Activated T-helper 1 cell treated with anti-CD3 and anti-CD28 coated beads, Interleukin-2, amount 50 U/mL, for 16 hours (primary cell): ENCODE measurements at places on chromosomes 7 and 10.

DNA sequence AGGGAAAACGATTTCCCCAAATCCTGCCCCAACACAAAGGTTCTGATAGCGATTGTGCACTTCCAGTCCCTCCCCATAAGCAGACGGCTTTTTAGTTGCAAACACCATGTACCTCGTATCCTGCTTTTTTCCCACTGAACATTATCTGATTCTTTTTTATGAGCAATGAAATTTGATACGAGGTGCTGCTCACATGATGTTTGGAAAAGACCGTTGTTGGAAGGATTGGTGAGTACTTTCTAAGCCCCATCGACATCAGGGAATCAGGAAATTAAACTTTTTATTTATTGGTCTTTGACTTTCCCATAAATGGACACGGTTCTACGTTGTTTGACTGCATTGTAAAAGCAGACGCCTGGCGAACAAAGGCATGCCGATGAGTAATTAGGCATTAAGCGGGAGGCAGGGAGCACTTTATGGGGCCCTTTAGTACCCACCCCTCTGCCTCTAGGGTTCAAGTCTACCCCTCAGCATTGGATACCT lies 49.4 kb downstream of the TEX36 start:
- no peak for DNase-seq

DNA sequence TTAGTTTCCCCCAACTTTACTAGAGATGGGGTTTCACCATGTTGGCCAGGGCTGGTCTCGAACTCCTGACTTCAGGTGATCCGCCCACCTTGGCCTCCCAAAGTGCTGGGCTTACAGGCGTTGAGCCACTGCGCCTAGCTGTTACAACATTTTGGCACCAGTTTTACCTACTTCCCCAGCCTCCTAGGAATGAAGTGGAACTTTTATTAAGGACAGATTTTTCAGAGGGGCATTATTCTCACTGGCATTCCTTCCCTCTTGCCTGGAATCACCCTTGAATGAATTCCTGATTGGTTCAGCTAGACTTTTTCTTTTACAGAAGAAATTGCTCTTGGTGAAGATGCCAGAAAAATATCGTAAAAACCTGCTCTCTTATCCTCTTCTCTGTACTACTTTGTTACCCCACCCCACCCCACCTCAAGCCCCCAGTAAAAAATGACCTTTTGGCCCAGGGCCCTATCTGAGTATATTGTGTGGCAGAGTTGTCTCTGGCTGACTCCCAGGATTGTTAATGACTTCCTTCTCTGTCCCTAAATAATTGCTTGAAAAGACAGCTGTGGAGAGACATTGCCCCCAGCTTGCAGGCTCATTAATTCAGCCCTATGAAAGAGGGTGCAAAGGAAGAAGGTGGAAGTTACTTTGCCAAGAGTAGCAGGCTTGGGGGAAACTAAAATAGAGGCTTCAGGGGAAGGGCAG lies 189.6 kb downstream of the AUTS2 start:
- no peak for DNase-seq

DNA sequence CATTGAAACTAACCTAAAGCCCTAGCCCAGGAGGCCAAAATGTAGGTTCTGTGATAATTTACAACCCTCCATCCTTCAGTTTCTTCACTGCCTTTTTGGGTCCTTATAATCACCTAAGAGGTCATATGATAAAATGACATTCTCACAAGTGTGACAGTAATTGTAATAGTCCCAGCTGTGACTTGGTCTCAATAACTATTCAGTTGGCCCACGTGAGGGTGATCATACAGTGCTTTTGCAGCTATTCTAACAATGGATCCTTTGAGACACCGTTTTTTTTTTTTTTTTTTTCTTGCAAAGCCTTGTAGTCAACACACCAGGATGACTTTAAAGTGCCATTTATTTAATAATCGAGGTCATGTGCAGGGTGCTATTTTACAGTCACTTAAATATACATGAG lies 760.0 kb downstream of the PHTF2 start:
- no peak for DNase-seq

DNA sequence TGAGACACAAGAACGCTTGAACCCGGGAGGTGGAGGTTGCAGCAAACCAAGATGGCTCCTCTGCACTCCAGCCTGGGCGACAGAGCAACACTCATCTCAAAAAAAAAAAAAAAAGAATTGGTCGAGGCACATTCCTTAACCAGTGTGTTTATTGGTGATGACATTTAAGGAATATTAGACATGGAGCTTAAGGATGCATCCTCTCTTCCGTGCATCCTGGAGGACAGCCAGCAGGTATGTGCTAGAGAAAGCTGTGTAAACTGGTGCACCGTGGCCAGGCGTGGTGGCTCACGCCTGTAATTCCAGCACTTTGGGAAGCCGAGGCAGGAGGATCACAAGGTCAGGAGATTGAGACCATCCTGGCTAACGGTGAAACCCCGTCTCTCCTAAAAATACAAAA lies 11.8 kb downstream of the ZKSCAN1 start:
- DNase-seq = no peak

DNA sequence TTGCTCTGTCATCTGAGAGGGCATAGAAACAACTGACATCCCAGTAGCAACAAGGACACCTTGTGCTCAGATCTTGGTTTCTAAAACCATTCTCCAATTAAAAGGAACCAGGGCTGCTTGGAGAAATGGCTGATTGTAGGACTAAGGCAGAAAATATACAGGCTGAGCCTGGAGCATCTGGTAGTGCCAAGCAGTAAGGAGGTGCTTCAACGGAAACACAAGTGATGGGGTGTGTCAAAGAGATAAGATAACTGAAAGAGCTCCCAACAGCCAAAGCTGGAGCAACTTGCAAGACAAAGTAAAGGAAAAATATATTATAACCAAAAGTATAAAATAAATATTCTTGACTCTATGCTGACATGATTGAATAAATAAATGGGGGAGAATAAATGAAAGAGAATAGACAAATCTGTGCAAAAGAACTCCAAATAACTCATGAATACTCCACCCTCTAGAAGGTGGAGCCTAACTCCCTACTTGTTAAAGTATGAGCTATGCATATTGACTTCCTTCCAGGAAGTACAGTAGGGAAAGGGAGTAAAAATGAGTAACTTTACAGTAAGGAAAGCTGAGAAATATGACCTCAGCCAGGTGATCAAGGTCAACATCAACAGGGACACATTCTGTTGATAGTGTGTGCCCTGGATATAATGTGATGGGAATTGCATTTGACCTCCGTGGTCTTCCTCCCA lies 162.4 kb downstream of the NOC3L start:
- DNase-seq = no peak

DNA sequence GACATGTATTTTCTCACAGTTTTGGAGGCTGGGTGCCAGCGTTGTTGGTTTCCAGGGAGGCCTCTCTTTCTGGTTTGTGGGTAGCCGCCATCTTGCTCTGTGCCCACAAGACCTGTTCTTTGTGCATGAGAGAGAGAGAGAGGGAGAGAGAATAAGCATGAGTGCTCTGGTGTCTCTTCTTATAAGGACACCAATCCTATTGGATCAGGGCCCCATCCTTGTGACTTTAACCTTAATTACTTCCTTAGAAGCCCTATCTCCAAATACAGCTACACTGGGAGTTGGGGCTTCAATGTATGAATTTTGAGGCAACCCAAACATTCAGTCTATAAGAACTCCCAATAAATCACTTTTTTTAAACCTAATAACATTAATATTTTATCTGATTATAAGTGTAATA lies 114.6 kb downstream of the PARP12 start:
- no peak for DNase-seq

- DNase-seq = no peak
These were observed 672.9 kb upstream of the LRRTM3 start for GRCh38 chr10:66252986-66253385.

- no peak for DNase-seq
These were observed 91.1 kb upstream of the ARHGAP21 start for GRCh38 chr10:24814568-24815313.

DNA sequence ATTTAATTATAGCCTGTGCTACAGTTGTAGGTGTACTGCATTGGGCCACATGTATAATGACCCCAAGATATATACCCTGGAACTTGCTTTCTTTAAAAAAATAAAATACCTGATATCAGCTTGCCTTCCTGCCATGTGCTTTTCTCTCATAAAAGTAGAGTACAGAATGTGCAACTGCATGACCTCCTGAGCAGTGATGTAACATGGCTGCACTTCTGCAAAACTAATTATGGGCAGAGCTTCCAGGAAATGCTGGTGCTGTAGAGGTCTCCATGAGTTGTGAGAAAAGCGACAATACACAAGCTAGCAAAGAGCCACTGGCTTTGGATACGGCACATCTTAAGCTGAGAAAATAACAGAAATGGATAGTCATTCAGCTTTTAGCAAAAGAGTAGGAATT lies 6.5 kb upstream of the ERLIN1 start:
- DNase-seq = no peak

DNA sequence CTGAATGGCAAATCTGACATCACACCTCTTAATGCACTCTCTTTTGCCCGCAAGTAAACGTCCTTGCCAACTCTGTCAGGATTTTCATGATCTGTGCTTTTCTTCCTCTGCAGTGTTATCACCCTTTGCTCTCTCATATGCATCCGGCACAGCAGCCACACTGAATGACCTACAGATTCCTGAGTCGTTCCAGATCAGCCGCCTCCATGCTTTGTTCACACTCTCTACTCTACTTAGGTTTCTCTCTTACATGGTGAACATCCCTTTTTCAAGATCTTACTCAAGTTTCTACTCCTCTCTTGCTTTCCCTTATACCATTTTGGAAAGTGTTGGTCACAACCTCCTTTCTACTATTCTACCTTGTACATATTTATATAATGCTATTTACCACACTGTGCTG lies 127.7 kb upstream of the AOAH start:
- DNase-seq = no peak

DNA sequence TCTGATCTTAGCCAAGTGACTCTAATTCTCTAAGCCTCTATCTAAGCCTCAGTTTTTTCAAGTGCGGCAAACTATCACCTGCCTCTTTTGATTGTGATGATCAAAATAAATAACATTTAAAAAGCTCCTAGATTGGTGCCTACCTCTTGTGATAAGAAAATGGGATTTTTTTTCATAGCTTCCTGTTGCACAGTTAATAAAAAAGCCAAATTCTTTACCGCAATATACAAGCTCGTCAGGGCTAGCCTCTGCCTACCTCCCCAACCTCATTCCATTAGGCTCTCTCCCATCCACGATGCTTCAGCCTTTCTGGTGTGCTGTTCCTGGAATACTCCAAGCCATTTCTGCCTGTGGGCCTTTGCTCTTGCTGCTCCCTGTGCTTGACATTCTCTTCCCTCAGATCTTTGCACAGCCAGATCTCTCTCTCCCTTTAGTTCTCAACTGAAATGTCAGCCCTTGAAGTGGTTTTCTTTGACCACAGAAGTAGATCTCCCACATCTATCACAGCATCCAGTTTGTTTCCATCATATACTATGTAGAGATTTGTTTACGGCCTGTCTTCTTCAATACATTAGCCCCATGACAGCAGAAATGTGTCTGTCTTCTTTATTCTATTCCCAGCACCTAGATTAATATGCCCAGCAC lies 48.8 kb downstream of the SFR1 start:
- no peak for DNase-seq

DNA sequence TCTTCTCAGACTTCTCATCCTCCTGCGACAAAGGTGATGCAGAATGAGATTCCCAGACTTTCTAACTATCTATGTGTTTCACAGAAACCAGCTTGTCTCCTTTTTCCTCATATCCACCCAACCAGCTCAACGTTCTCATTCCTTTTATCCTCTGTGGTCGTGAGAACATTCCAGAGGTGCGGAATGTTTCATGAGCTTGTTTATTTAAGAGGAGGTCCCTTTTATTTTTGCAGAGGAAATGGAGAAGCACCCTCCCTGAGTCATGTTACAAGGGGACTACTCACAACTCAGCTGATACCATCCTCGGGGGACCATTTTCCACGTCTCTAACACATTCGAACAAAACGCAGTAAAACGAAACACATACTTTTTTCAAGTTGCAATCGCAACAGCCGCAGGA lies 93.2 kb downstream of the ZRANB1 start:
- no peak for DNase-seq

DNA sequence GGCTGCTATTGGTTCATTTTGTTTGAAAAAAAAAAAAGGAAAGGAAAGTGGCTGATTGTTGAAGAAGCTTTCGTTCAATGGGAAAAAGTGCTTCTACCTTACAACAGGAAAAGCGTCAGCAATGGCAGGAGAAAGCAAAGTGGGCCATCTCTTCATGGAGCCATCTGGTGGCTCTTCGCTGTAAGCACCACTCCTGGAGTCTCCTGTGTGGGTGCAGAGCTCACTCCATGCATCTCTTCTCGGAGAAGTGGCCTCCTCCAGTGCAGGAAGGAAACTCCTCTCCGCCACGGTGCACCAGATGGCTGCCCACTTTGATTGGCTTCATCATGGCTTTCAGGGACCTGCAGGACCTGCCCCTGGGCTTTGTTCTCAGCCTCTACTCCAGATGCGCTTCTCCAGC lies 250.9 kb downstream of the PTEN start:
- no peak for DNase-seq

DNA sequence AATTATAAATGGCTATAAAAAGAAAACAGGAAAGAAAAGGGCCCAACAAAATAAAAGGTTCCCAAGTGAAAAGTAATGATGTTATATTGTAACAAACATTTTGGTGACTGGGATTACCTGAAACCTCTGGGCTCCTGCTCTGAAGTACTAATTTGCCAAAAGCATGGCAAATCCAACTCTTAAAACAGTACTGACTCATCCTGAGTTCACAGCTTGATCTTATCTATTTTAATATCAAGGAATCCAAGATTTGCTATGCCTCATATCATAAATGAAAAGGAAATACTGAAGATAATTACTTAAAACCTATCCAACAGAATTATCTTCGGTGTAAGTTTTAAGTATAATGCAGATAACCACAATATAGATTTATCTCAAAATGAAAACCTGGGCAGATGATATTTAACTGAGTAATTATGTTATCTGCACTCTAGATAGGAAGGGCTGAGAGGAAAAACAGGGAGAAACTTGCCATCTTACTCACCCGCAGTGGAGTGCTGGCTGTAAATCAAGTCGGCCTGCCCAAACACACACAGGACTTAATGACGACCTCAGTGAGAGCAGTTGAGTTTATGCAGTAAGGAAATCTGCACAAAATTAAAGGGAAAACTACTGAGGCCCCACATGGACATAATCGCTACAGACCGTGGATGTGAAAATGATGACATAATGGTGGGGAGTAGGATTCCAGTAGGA lies 48.4 kb downstream of the MPP7 start:
- DNase-seq = no peak

GRCh38 chr10:43138021-43138756 lies at the start of gene CSGALNACT2:
TSS of gene CSGALNACT2 (plus strand) at chr10:43138445. CDS start at chr10:43155150, 16,705 bp downstream.
- peak; percentile 72 for DNase-seq

- DNase-seq = no peak
These were observed 133.2 kb downstream of the CAMK1D start for GRCh38 chr10:12482587-12482986.

- DNase-seq = no peak
These were observed 642 bp upstream of the PRKG1 start for GRCh38 chr10:51073453-51074237.

DNA sequence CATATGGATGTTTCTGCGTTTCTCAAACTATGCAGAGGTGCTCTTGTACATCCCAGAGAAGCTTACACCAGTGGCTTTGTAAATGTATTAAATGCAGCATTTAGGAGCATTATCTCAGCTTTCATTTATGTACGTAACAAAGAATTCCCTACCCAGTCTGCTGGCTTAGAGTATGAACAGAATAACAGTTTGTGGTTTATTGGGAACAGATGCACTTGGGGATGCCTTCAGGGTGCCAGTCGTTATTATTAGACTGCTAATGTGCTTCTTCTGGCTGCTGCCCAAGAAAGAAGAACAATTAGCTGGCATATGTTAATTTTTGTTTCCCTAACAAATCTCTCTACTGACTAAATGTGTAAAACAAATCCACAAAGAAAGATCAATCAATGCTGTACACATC lies 241.9 kb downstream of the FOXP2 start:
- DNase-seq = no peak

GRCh38 chr7:1537535-1538412 lies 7.3 kb downstream of the MAFK start:
- DNase-seq = no peak

- no peak for DNase-seq
These were observed 15.5 kb downstream of the ENTPD7 start for GRCh38 chr10:99674762-99675161.
